Esophagus muscularis mucosa (tissue), 4 donors: ENCODE measurements at places on chromosomes 12 and 14.

- no peak for DNase-seq
Observed at GRCh38 chr14:93332397-93332852, 411 bp downstream of the BTBD7 start.

GRCh38 chr12:128791395-128792322 is 32.1 kb downstream of the SLC15A4 start:
- DNase-seq: peak; percentile 86

GRCh38 chr12:81639196-81639595 is 120.0 kb downstream of the PPFIA2 start:
- no peak for DNase-seq

GRCh38 chr12:91422127-91422526 is 239.5 kb upstream of the DCN start:
- DNase-seq: no peak

DNA sequence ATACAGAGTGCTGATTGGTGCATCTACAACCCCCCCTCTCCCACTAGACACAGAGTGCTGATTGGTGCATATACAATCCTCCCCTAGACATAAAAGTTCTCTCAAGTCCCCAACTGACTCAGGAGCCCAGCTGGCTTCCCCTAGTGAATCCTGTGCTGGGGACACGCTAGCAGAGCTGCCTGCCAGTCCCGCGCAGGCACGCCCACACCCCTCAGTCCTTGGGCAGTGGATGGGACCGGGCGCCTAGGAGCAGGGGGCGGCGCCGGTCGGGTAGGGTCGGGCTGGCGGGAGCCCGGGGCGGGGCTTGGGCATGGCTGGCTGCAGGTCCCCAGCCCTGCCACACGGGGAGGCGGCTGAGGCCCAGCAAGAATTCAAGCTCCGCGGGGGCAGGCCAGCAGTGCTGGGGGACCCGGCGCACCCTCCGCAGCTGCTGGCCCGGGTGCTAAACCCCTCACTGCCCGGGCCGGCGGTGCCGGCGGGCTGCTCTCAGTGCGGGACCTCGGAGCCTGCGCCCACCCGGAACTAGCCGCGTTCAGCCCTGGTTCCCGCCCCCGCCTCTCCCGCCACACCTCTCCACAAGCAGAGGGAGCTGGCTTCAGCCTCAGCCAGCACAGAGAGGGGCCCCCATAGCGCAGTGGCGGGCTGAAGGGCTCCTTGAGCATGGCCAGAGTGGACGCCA is 64.3 kb upstream of the DDHD1 start:
- peak; percentile 95 for DNase-seq

DNA sequence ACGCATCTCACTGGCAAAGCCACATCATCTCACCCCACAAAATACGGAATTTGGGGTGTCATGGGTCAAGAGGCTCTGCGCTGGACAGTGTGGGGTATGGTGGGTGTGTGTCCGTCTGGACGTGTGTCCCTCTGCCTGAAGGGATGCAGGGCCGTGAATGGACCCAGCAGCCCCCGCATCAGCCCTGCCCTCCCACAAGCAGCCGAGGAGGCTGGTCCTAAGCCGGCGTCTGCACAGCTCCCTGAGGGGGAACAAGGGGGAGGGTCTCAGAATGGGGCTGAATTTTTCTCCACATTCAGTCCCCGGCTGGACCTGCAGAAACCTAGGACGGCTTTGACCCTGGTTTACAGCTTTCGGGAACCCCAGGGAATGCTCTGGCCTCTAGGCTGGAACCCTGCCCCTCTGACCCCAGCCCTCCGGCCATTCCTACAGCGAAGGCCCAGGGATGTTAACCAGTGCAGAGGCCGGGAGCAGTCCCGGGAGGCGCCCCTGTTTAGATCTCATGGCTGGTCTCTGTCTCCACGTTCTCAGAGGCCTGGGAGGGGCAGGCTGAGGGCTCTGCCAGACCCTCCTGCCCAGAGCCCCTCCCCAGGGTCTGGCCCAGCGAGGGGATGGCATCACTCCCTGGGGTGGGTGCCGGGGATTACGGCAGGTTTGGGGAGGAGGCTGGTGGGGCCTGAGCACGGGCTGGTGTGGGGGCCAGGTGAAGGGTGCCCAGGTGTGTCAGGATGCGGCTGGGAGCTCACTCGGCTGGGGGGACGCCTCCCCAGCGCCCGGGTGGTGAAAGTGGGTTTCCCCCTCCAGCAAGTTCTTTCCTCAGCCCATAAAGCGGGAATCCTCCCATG is 156.5 kb upstream of the C14orf180 start:
- peak; percentile 64 for DNase-seq

DNA sequence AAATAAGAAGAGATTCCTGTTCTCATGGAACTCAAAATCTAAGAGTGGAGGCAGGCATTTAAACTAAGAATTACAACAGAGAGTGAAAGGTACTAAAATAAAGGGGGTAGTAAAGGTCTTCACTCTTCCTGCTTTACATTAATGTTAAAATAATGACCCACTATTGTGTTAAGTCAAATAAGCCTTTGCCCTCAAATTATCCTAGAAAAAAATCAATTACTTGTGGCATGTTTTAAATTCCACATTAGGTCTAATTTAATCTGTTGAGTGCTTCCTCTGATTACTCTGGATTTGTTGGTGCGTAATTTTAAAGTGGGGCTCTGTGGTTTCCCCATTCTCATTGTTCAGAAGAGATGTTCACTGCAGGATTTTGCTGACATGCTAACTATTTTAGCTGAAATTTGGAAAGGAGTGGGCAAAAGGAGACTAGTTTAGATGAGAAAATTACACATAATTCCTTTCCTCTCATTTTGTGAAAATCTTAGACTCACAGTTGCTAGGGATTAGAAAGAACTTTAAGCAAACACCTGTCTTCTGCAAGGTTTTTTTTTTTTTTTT is 35.5 kb downstream of the BTG1 start:
- no peak for DNase-seq

- DNase-seq: no peak
Observed at GRCh38 chr14:91389150-91389549, 28.5 kb downstream of the CCDC88C start.

- no peak for DNase-seq
Observed at GRCh38 chr14:60183741-60184140, 18.5 kb upstream of the DHRS7 start.

- no peak for DNase-seq
Observed at GRCh38 chr14:75361041-75361440, 66.8 kb upstream of the JDP2 start.

GRCh38 chr14:96564389-96564788 is 62.2 kb downstream of the PAPOLA start:
- DNase-seq: no peak

GRCh38 chr14:93941293-93941910 is 14.3 kb downstream of the FAM181A start:
- DNase-seq: no peak

DNA sequence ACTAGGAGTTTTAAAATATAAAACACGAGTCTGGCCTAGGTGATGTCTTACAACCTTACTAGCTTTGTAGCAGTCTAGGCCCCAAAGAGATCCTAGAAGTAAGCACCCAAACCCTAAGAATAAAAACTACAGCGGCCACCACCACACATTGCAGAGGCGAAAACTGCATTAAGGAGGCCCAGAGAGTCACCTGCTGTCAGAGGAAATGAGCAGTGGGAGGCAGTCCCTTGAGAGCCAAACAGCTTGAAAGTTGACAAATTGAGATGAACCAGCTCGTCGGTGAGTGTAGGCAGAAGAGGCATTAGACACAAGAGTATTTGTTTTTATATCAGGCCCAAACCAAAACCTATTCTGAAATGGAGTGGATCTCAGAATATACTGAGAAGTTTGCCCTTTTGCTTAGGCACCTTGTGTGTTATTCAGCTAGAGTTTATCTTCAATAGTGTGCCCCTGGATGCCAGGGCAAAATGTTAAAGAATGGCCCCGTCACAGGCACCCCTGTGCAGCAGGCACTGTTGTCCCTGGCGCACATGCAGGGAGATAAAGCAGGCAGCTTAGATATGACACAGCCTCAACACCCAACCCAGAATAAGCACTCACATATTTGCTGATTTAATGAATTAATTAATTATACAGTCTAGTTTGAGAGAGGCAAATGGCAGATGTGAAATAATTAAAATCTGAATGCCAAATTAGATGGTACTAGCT is 56.7 kb downstream of the TTC7B start:
- peak; percentile 86 for DNase-seq
